Breast epithelium (tissue), 4 donors: ENCODE measurements at places on chromosomes 4 and X.

DNA sequence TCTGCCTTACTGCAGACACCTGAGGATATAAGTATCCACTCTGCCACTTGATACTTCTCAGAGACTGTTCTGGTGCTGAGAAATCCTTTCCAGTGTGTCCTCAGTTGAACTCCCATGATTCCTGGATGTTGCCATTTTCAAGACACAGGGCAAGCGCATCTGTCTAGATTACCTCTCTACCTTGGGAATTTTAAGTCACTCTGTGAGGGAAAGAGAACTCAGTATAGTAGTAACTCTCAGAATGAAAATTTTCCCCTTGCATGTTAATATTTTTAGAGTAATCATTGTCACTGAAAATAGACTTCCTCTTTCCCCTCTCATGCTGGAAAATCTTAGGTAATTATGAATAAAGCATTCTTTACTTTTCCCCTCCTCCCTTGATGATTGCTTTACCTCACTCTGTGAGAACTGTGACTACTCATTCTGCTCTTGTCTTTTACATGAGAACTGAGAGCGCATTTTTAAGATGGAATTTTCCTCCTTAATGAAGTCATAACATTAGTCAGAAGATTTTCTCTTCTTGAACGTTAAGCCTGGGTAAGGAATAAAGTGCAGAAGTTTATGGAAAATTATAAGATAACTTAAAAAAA is 45.0 kb downstream of the TET2 start:
- no peak for DNase-seq

- no peak for DNase-seq
These were observed 2.9 kb downstream of the PCDH18 start for GRCh38 chr4:137529432-137529831.

DNA sequence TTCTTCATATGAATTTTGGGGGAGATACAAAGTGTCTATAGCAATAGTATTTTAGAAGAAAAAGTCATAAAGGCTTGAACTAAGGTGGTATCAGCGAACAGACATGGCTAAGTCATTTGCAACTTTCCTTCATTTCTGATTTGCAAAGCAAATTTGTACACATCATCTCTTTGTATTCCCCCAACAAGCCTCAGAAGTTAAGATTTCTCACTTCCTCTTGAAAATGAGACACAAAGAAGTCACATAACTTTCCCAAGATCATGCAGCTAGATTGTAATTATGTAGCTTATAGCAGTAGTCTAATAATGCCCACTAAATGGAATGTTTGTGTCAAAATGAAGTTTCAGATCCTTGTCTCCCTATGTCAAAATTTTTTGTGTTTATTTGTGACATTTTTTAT is 709.8 kb upstream of the HS3ST1 start:
- DNase-seq, result no peak

DNA sequence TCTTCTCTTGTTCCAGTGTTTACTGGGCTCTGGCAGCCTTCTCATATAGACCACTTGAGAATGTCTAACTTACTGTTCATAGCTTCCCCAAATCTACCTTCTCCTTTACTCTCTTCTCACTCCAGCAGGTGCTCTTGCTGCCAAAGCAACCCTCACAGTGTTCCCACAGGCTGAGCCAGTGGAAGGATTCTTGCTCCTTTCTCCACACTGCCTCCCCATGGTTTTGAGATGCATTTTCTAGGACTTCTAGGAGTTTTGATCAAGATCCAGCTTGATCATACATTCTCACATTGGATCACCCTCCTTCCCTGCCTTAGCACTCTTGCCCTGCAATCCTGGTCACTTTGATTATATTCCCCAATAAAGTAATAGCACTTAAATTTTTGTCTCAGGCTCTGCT is 230.8 kb downstream of the TMEM47 start:
- DNase-seq, result no peak

- no peak for DNase-seq
These were observed 277.4 kb downstream of the SPRY1 start for GRCh38 chr4:123673971-123674370.

GRCh38 chrX:118698516-118699170 is 28.8 kb upstream of the IL13RA1 start:
- DNase-seq, result no peak

DNA sequence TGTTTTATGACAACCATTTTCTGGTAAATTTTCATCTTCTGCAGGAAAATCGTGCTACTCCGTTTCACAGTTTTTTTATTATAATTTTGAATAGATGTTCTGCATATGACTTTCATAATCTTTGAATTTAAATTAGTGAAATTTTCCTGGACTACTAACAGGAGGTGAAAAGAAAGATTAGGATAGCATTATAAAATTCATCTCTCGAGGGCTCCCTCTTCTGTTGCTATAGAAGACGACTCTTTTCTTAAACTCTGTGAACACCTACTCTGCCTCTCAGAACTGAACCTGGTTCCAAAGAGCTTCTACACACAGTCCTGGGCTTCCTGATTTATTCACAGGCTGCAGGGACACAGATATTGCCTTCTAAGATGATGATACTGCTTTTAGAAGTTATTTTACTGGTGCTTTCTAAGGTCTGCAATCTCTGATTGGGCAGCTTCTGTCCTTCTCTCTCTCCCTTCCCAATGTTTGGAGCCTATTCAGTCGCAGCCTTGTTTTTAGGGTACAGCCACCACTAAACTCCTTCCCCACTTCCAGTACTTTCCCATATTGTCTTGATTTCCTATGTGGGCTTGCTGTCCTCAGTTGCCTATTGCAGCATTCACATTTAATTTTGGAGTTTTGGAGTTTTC is 10.1 kb upstream of the SAP30 start:
- DNase-seq, result no peak

DNA sequence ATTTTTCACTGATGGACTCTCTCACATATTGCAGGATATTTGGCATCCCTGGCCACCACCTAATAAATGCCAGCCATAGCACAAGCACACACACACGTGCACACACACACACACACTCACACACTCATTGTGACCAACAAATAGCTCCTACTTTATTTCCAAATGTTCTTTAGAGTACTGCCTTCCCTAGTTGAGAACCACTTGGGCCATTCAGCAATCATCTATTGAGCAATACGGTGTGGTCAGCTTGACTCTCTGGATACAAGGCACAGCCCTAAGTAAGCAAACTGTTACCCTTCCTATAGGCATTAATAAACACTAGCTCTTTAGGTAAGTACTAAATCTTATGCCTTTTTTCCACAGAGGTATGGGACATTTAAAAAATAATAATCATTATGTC is 21.1 kb downstream of the CORIN start:
- DNase-seq, result no peak

DNA sequence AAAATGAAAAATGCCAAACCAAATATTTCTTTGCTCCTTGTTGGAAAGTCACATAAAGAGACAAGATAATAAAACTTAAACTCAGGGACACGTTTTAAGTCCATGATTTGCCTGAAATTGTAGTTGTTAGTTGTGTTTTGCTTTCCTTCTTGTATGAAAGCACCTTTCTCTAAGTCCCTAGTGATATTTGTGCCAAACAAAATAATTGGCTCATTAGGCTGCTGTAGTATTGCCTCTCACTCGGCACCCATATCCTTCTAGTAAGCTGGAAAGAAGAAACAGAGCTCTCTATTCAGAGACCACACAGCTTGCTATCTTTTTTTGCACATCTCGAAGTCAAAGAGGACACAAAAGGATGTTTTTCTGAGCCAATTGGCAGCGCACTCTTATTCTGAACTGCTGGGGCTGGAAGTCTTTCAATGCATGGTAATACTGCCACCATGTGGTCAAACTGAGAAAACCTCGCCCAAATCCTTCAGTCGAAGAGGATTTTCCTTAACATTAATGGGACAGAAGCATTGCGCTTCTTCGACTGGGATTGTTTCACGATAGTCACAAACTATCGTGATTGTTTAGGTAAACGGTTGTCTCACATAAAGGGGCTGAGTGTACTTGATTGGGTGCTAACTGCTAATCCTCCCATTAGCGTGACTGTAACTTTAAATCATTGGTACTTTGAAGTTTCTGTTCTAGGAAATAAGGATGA is 571.9 kb upstream of the LCORL start:
- peak; percentile 37 for DNase-seq
